ENCODE measurements at places on chromosomes 5 and 9.

DNA sequence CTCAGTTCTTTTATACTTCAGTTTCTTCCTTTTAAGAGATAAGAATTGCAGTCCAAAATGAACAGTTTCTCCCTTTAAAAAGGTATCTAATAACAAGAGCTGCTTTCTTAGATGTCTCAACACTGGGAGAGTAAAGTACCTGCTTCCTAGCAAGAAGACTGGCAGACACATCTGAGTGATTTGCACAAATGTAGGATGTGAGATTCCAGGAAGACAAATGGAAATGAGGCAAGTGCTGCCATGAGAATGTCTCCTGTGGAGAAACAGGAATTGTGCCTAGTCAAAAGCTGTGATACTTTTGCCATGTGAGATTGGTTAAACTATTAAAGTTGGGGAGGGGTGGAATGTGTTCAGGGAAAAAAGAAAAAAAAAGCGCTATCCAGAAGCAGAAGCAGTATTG, 159.1 kb downstream of the HTR1A start:
- no peak for DNase-seq

GRCh38 chr9:126391713-126392661, 65.4 kb downstream of the MVB12B start:
- no peak for DNase-seq

GRCh38 chr5:1111241-1111726, 579 bp downstream of the SLC12A7 start:
- no peak for DNase-seq

- no peak for DNase-seq
Observed at GRCh38 chr9:92592946-92593861, 57.4 kb upstream of the ECM2 start.

GRCh38 chr5:11384441-11385250, 519.6 kb downstream of the CTNND2 start:
- DNase-seq = no peak

DNA sequence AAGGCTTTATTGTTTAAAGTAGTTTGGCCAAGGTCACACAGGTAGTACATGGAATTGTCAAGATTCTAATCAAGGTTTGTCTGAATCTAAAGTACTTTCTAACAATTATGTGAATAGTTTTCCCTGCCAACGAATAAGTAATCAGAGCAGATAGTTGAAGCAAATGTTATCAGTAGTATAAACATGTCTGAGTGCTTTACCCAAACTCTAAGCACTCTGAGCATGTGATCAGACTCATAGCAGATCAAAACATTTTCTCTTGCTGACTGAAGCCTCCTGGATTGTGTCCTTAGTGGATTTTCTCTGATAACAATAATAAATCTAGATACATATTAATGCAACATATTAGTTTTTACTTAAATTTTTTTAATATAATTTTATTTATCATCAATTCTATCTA, 995.0 kb downstream of the EFNA5 start:
- DNase-seq = no peak

- DNase-seq = no peak
Observed at GRCh38 chr9:34506623-34507022, 16.2 kb downstream of the ENHO start.

- DNase-seq = no peak
Observed at GRCh38 chr5:122602700-122603099, 172.2 kb upstream of the SNX2 start.

DNA sequence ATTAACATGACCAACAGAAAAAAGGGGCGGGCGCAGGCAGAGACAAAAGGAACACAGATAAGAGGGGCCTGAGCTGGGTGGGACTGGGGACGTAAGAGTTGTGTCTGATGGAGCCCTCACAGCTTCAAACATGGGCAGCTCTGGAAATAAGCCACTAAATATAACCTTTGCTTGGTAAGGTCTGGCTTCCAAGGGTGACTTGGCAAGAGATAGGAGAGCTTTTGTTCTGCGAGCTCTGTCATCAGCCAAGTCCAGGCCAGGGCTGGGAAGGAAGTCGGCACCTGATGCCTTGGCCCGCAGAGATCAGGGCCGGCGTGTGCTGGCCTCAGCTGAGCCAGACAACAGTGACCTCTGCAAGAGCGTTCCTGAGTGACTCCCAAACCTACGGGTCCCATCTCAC, 11.8 kb downstream of the TRUB2 start:
- DNase-seq = no peak

GRCh38 chr9:93456504-93456903, 3.1 kb upstream of the FAM120AOS start:
- DNase-seq = no peak

DNA sequence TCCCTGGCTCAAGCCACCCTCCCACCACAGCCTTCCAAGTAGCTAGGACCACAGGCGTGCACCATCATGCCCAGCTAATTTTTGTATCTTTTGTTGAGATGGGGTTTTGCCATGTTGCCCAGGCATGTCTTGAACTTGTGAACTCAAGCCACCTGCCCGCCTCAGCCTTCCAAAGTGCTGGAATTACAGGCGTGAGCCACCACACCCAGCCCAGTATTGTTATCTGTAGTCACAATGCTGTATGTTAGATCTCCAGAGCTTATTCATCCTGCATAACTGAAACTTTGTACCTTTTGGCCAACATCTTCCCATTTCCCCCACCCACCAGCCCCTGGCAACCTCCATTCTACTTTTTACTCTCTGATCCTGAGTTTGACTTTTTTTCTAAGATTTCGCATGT, 37.5 kb downstream of the CREBRF start:
- DNase-seq = no peak

GRCh38 chr5:159965031-159965837, 43.7 kb upstream of the TTC1 start:
- DNase-seq = no peak

- DNase-seq = no peak
Observed at GRCh38 chr5:131760793-131761192, 36.0 kb downstream of the FNIP1 start.

DNA sequence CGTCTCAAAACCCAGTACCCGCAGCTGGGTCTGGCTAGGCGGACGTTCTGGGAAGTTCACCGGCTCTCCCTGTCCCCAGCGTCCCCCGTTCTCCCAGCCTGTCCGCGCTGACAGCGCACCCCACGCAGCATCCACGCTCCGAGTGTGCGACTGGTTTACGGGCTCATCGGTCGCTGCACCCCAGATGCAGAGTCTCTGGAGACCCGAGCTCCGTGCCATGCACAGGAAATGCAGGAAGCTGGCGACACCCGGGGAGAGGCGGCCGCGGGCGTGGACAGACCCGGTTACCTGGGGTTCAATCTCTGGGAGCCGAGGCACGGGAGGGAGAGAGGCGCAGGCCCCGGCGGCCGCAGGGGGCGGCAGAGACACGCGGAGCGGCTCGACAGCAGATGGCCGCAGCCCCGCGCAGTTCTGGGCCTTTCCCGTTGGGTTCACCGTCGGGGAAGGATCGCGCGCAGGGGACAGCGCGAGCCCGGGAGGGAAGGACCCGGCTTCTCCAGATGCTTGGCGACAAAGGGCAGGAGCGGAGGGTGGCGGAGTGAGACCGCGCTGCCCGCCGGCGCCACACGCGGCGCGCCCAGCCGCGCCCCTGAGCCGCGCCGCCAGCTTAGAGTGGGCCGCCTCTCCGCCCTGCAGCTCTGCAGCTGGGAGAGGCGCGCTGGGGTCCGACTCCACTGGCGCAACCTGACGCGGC, 558 bp downstream of the SHROOM1 start:
- DNase-seq = no peak

- no peak for DNase-seq
Observed at GRCh38 chr5:132069994-132070393, 3.6 kb upstream of the CSF2 start.

GRCh38 chr5:141810702-141811101, 67.5 kb downstream of the PCDH1 start:
- DNase-seq = no peak

- DNase-seq = no peak
Observed at GRCh38 chr9:125613141-125613540, 93.9 kb downstream of the MAPKAP1 start.

DNA sequence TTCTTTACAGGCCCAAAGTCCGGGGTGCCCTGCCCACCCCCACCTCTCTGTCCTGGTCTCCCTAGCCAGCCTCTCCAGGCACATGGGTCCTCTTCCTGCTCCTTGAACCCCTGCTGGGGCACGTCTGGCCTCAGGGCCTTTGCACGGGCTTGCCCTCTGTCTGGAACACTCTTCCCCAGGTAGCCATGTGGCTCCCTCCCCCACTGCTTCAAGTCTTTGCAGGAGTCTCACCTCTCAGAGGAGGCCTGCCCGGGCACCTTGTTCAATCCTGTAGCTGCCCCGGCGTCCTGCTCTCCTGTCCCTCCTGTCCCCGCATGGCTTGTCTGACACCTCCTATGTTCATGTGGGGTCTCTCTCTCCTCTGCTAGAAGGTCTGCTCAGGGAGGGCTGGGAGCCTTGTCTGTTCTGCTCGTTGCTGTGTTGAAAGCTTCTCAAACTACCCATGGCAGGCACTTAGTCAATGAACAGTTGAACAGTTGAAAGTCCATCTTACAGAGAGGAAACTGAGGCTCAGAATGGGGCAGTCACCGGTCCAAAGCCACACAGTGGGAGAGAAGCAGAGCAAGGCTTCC, 241.4 kb downstream of the PBX3 start:
- DNase-seq = no peak

GRCh38 chr5:147170603-147171002, 64.2 kb upstream of the STK32A start:
- DNase-seq = no peak

- no peak for DNase-seq
Observed at GRCh38 chr5:172843825-172844576, 9.9 kb downstream of the ERGIC1 start.

DNA sequence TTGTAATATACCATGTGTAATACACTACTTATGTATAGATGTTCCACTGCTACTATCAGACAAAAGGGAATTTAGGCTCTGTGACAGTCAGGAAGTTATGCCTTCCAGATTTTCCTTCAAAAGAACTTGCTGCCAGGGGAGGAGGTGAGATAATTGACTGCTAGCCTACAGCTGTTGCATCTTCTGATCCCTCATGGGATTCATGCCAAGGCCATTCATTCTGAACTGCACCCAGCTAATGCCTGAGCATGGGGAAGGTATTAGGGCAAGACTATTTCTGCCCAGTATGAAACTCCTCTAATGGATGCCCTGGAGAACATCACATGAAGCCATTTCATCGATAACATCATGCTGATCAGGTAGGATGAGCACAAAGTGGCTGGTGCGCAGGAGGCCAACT, 746.5 kb upstream of the ZNF608 start:
- DNase-seq = no peak

DNA sequence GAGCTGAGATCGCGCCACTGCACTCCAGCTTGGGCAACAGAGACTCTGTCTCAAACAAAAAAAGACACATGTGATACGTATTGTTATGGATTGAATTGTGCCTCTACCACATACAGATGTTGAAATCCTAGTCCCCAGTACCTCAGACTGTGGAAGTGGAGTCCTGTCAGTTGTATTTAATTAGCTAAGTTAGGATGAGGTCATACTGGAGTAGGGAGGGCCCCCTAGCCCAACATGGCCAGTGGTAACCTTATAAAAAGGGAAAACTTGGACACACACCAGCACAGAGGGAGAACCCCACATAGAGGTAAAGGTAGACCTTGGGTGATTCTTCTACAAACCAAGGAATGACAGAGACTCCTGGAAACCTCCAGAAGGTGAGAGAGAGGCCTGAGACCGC, 119.8 kb downstream of the GADD45G start:
- no peak for DNase-seq

DNA sequence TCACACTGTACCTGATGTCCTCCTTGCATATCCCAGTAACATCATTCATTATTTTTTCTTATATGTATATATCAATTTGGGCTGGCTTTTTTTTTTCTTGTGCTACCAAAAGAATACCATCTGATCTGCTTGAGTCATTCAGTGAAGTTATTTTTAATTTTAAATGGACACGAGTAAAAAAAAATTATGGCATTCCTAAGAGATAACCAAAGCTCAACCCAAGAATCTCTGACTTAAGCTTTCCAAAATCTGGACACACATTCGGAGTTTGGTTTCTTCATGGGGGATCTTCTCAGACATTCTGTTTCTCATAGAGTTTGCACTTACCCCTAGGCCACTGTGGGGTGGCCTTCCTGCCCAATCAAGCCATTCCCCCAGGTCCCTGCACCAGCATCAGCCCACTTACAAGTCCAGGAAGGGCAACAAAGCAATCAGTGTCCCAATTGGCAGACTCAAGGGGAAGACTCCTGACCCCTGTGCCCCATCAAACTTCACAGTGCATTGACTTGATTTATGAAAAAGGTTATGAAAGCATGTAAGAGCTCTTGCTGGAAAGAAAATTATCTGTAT, 49.2 kb upstream of the SPDL1 start:
- DNase-seq = no peak

- DNase-seq = no peak
Observed at GRCh38 chr9:83649515-83649914, 26.6 kb downstream of the IDNK start.

DNA sequence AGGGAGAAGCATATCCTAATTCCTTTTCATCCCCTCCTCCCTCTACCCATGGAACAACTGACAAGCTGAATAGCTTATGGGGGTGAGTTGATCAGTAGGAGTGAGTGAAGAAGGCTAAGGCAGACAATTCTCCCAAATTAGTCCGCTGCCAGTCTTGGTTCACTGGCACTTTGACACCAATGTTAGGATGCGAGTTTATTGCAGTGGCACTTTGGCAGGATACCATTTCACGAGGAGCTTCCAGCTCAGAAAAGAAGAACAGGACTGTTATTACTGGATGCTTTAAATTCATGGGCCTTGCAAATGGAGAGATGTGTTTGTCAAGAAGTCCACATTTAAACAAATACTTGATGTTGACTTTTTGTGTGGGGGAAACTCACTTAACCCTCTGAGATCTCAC, 427.6 kb downstream of the NR2F1-AS1 start:
- DNase-seq = no peak

DNA sequence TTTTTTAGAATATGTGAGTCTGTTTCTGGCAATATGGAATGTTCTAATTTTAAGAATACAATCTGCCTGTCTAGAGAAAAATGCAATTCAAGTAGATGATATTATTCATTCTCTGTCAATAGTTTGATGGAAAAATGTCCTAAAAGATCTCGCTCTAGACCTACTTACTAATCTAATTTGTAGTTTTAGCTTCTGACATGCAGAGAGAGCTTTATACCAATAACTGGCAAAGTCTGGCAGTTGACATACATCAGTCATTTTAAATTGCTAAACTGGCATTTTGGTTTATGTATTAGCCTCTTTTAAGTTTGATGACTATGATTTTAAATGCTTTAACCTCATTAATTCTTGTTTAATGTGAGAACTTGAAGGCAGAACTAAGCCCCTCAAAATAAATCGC, 355.0 kb upstream of the CDH10 start:
- DNase-seq = no peak

- no peak for DNase-seq
Observed at GRCh38 chr9:105059252-105059651, 131.3 kb upstream of the ABCA1 start.

DNA sequence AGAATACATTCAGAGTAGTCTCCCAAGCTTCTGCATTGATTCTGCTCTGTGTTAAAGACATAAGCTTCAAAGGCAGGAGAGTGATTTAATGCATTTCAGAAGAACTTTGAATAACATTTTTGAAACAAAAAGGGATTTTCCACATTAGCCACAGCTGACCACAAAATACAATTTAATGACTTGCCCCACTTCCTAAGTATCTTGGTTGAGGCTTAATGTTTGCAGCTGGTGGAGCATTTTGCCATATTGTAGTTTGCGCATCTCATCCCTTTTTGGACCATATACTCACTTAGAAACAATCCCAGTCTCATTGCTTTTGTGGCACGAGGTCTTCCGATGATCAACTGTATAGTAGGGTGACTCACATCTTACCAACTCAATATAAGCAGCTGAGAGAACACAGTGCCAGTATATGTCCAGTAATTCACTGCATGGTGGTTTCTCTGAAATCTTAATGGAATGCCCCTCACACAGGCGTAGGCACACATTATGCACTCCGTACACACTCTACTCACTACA, 455.8 kb upstream of the PTGER4 start:
- DNase-seq = peak; percentile 35

Measured in smooth muscle cell of the brain vasculature (primary cell).